Suprapubic skin (tissue), 4 donors: ENCODE measurements at places on chromosomes 1 and 21. TPM values are rescaled to one million over a fixed set of nuclear protein-coding genes. Genes with fewer than 3 reads are reported as not detected.

Gene RASSF5
- total RNA-seq = 69.3 TPM

Gene FCGR3B
- 2.1 TPM for total RNA-seq

GRCh38 chr1:177925006-177925405 lies 44.9 kb downstream of the SEC16B start:
- H3K4me1 ChIP-seq = no peaks in the 10 kb centered on the region
- no peaks in the 10 kb centered on the region for H3K27me3 ChIP-seq
- peaks cover 9% of the 10 kb centered on the region for H3K36me3 ChIP-seq
- no peak for DNase-seq

DNA sequence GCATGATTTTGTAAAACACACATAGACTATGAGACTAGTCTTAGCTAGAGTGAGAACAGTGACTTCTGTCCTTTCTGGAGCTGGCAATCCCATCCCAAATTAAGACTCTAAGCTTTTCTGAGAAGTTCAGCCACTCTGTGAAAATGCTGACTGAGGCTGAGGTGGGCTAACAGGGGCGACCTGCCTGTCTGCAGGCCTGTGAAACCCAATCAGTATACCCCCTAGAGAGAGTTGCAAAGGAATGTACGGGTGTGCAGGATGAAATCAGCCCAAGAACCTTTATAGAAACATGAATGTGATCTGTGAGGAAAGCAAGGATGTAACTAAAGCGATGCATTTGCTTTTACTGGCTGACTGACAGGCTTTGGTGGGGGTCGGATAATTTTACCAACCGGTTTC lies 16.0 kb upstream of the TBX15 start:
- H3K27ac ChIP-seq = no peak overlapping the region
- peaks cover 61% of the 10 kb centered on the region for H3K4me1 ChIP-seq
- no peak for DNase-seq
- H3K27me3 ChIP-seq = peaks cover 85% of the 10 kb centered on the region

- no peak overlapping the region for H3K4me3 ChIP-seq
- H3K27ac ChIP-seq = no peak overlapping the region
- no peaks in the 10 kb centered on the region for H3K27me3 ChIP-seq
Observed at GRCh38 chr1:221067721-221068120, 188.5 kb downstream of the HLX start.

DNA sequence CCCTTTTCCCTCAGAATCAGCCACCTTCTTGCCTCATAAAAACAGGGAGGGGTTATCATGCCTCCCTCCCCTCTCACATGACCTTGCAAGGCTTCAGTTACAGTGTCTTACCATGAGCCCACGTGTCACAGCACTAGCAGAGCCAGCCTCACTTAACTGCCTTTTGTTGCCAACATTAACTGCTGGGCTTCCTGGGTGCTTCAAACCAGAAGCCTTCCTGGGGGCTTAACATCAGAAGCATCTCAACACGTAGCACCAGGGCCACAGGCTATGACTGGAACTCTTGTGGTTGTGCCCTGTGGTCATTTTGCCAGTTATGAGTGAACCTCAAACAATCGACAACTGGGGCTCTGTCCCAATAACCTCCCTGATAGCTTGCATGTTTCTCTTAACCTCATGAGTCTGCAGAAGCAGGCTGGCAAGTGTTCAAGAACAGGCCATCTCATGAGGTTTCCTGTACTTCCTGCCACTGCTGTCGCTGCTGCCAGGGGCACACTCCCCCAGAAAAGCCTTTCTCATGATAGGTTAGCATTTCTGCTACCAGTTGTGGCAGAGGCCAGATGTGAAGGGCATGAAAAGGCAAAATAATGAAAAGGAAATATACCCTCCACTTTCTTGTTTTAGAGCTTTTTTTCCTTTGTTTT lies 132.2 kb downstream of the GLUL start:
- H3K36me3 ChIP-seq = no peaks in the 10 kb centered on the region
- peaks cover 11% of the 10 kb centered on the region for H3K4me1 ChIP-seq
- peak; percentile 83 for DNase-seq
- H3K4me3 ChIP-seq = no peak overlapping the region

GRCh38 chr1:104932030-104932915 lies 1182.6 kb downstream of the AMY1C start:
- H3K27me3 ChIP-seq = no peaks in the 10 kb centered on the region
- no peak overlapping the region for H3K4me3 ChIP-seq
- H3K36me3 ChIP-seq = no peaks in the 10 kb centered on the region
- H3K4me1 ChIP-seq = no peaks in the 10 kb centered on the region
- DNase-seq = no peak

Gene LCE2B
- 756 TPM for total RNA-seq

DNA sequence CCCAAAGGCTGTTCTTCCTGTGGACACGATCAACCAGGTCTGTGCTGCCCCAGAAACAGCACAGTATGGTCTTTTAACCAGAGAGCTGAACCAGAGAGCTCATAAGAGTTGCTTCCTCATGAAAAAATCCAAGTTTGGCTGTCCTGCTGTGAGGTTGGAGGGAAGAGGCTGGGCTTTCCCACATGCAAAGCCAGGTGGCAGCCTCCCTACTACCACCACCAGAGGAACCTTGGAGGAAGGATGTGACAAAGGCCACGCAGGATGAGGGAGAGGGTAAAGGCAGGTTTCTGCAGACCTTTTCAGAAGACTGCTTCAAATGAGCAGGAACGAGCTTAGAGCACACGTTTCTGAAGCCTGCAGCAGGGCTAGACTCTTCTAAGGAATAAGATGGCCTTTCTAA lies 27.1 kb downstream of the FAM78B start:
- DNase-seq = no peak
- no peak overlapping the region for H3K27ac ChIP-seq
- H3K4me3 ChIP-seq = no peak overlapping the region
- H3K4me1 ChIP-seq = no peaks in the 10 kb centered on the region
- no peaks in the 10 kb centered on the region for H3K27me3 ChIP-seq

DNA sequence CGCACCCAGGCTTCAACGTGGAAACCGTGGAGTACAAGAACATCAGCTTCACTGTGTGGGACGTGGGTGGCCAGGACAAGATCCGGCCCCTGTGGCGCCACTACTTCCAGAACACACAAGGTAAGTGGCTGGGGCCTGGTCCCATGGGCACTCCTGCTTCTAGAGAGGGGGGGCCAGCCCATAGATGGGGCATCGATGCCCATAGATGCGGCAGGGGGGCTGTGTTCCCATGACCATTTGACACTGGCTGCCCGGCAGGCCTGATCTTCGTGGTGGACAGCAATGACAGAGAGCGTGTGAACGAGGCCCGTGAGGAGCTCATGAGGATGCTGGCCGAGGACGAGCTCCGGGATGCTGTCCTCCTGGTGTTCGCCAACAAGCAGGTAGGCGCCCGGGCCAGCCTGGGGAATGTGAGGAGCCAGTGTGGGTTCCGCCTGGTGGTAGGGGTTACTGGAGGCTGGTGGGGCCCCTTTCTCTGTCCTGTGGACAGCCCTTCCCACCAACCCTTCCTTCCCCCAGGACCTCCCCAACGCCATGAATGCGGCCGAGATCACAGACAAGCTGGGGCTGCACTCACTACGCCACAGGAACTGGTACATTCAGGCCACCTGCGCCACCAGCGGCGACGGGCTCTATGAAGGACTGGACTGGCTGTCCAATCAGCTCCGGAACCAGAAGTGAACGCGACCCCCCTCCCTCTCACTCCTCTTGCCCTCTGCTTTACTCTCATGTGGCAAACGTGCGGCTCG lies 5.6 kb downstream of the C1orf35 start:
- no peaks in the 10 kb centered on the region for H3K27me3 ChIP-seq
- DNase-seq = peak; percentile 67
- no peak overlapping the region for H3K27ac ChIP-seq
- H3K4me1 ChIP-seq = peaks cover 31% of the 10 kb centered on the region
- peaks cover 41% of the 10 kb centered on the region for H3K36me3 ChIP-seq

Gene MCOLN3
- 6.8 TPM for total RNA-seq

Gene RAP1GAP
- total RNA-seq = 4.1 TPM

DNA sequence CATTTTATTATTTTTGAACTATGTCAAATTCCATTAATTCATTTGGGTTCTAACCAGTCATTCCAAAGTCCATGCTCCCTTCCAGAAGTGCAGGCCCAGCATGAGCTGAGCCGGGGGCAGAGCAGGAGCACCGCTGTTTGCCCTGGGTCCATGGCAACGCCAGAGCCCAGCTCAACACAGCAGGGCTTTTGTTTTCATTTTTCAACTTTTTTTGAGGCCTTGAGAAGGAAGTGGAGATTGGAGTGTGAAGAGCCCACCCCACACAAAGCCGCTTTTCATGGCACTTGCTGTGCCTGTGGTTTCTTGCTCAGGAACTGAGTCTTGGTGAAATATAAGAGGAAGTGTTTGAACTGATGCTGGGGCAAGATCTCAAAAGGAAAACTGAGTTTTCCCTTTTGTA lies 13.2 kb upstream of the PRMT2 start:
- H3K4me3 ChIP-seq = no peak overlapping the region
- no peaks in the 10 kb centered on the region for H3K36me3 ChIP-seq
- no peaks in the 10 kb centered on the region for H3K4me1 ChIP-seq
- no peak for DNase-seq

- DNase-seq = no peak
- no peak overlapping the region for H3K4me3 ChIP-seq
- no peaks in the 10 kb centered on the region for H3K27me3 ChIP-seq
- H3K4me1 ChIP-seq = peaks cover 22% of the 10 kb centered on the region
Observed at GRCh38 chr1:32142446-32143301, 34.8 kb downstream of the KPNA6 start.

- H3K36me3 ChIP-seq = no peaks in the 10 kb centered on the region
- no peak overlapping the region for H3K27ac ChIP-seq
- DNase-seq = no peak
- peaks cover 6% of the 10 kb centered on the region for H3K27me3 ChIP-seq
- H3K4me1 ChIP-seq = peaks cover 24% of the 10 kb centered on the region
Observed at GRCh38 chr1:205502111-205502810, 2.2 kb upstream of the CDK18 start.

DNA sequence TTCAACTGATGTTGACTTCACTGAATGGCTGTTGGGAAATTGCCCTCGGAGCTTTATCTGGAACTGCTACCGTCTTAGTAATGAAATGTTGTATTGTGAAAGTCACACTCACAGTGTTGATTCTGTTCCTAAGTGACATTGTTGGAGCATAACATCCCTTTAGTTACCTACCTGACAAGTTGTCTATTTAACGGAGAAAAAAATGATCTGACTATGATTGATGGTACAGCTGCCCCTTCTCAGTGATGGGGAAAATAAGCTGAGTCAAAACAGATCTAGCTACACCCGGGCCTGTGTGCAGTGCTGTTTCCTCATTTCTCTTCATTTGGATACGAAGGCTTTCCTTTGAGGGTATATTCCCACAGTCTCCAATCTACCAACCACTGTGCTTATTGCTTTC lies 472.3 kb upstream of the BRINP3 start:
- no peak for DNase-seq
- H3K4me1 ChIP-seq = no peaks in the 10 kb centered on the region

Gene CAPN8
- 1.5 TPM for total RNA-seq

GRCh38 chr21:31356440-31356839 lies 12.4 kb upstream of the TIAM1 start:
- H3K4me1 ChIP-seq = peaks cover 24% of the 10 kb centered on the region
- H3K27me3 ChIP-seq = no peaks in the 10 kb centered on the region
- no peak overlapping the region for H3K27ac ChIP-seq
- no peak for DNase-seq
- H3K36me3 ChIP-seq = no peaks in the 10 kb centered on the region

- H3K27ac ChIP-seq = no peak overlapping the region
- H3K4me3 ChIP-seq = peak overlapping the region; percentile 53
- H3K4me1 ChIP-seq = peaks cover 31% of the 10 kb centered on the region
Observed at GRCh38 chr1:4654764-4655673, 610 bp downstream of the AJAP1 start.

DNA sequence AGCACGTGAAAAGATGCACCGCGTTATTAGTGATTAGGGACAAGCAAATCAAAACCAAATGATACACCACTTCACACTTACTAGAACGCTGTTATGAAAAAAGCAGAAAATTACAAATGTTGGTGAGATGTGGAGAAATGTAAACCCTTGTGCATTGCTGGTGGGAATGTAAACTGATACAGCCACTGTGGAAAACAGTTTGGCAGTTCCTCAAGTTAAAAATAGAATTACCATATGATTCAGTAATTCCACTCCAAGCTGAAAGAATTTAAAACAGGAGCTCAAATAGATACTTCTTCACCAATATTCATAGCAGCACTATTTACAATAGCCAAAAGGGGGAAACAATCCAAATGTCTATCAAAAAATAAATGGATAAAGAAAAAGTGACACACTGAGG lies 10.3 kb upstream of the EVI5 start:
- peaks cover 4% of the 10 kb centered on the region for H3K4me1 ChIP-seq
- no peak overlapping the region for H3K27ac ChIP-seq
- no peaks in the 10 kb centered on the region for H3K27me3 ChIP-seq
- no peak overlapping the region for H3K4me3 ChIP-seq
- DNase-seq = no peak
- H3K36me3 ChIP-seq = no peaks in the 10 kb centered on the region

DNA sequence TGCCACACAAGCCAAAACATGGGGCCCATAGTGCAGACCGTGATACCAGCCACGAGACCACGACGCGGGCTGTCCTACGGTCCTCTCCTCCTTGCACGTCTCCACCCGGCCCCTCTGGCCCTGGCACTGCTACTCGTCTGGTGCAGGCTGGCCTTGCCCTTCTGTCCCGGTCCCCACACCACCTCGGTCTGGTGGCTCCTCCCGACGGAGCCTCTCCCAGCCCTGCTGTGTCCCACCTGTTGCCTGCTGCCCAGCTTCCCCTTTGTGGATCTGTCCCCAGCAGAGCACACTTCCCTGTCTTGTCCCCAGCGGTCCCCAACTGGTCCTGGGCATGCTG lies 50.5 kb downstream of the MORN1 start:
- H3K36me3 ChIP-seq = no peaks in the 10 kb centered on the region
- no peaks in the 10 kb centered on the region for H3K27me3 ChIP-seq
- H3K4me1 ChIP-seq = peaks cover 9% of the 10 kb centered on the region
- H3K27ac ChIP-seq = no peak overlapping the region

DNA sequence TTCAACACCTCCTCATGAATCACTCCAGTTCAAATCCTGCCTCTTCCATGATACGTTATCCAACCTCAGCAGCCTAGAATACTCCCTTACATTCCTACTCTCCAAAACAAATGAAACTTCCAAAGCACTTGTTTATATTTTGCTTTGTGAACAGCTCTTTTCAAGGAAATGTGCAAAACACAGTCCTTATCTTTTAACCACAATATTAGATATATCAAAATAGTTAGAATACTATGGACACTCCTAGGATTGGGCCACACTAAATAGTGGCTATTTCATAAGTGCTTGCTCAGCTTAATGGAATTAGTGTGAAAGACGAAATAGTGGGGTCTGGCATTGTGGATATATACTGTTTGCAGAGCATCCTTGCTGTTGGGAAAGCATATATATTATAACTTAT lies 173.5 kb downstream of the ZC3H11B start:
- peaks cover 5% of the 10 kb centered on the region for H3K4me1 ChIP-seq
- DNase-seq = no peak
- no peak overlapping the region for H3K4me3 ChIP-seq
- no peaks in the 10 kb centered on the region for H3K27me3 ChIP-seq

Gene ATP1A2
- 5.3 TPM for total RNA-seq

Gene S100A4
- 229 TPM for total RNA-seq
